Nephron progenitor cell (in vitro differentiated cells): ENCODE measurements at places on chromosomes 11 and 22.

DNA sequence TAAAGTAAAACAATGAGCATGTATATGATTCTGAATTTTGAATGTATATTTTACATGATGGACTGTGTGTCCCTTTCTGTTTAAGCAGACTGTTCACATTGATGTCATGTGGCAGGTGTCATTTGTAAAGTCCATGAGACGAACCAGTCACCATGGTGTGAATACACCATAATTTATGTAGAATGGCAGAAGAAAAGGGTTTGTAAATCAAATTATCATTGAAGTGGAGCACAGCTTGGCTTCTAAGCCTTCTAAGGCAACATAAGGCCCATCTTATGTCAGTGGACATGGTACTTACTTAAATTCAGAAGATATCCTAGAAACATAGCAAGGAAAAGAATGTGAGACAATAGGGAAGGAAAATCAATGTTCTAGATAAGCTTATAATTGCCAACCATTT lies 4.4 kb downstream of the MAP6 start:
- no peak for DNase-seq

DNA sequence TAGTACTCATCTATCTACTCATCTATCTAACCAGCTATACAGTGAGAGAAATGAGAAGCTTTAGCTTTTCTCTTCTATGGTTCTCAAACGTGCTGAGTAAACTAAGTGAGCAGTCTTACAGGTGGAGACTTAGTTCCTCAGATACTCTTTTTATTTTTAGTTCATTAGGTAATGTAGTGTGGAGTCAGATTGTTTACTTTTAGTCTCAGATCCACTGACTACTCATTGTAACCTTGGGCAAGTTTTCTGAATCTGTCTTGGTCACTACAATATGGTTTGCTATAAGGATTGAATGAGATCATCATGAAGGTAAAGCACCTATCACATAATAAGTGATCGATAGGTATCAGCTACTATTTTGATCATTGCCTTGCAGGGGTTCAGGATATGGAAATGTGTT lies 160.1 kb downstream of the RAB38 start:
- DNase-seq = no peak

DNA sequence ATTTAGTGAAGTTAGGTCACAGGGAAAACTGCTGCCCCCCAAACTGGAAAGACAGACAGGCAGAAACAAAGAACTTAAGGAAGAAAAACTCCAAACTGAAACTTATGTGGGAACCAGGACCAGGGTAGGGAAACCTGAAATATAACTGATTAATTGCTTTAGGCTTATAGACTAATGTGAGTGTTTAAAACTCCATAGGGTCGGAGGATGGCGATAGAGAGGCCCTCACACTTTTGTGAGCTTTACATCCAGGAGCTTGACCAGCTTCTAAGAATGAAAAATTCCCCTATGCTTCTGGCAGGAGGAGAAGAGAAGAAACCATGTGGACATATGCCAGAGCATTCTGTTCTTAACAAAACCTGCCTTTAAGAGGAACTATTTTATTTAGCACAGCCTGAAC lies 598.6 kb downstream of the NELL1 start:
- DNase-seq = no peak

DNA sequence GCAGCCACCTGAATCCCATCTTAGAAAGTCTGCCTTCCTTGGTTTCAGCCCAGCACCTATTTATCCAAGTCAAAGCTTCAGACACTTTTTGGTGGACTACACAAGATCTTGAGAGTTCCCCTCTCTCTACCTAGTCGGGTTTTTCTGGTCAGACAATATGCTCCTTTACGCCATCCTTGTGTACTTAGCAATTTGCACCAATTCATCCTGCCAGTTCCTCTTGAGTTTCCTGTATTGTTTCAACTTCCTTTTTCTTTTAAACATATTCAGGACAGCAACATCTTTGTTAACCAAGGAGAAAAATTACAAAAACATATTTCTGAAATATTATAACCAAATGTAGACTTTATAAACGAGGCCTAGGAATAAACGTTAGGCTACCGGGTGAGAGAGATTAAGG lies 368.2 kb upstream of the CADM1 start:
- no peak for DNase-seq

DNA sequence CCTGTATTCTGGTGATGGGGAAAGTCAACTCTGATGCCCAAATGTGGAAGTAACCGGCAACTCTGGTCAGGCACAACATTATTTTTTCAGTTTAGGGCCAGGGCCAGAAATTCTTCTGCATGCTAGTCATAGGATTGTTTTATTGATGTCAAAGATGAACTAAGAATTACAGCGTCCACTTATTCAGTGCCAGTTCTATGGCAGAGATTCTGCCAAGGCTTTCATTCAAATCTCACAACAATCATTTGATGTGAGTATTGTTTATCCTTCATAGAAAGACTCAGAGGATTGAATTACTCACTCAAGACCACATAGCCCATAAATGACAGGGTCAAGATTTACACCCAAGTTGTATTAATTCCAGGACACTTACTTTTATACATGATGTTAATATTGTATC lies 87.7 kb downstream of the TMPRSS5 start:
- DNase-seq = no peak
